ENCODE measurements at places on chromosomes 4 and X.
A peak's percentile ranks its signal among the peaks of the same experiment; 100 is the strongest.

- DNase-seq: no peak
Measured at GRCh38 chr4:127533028-127533700, 99.6 kb upstream of the INTU start.

- DNase-seq: no peak
Measured at GRCh38 chr4:7361280-7361895, 73.3 kb downstream of the PSAPL1 start.

DNA sequence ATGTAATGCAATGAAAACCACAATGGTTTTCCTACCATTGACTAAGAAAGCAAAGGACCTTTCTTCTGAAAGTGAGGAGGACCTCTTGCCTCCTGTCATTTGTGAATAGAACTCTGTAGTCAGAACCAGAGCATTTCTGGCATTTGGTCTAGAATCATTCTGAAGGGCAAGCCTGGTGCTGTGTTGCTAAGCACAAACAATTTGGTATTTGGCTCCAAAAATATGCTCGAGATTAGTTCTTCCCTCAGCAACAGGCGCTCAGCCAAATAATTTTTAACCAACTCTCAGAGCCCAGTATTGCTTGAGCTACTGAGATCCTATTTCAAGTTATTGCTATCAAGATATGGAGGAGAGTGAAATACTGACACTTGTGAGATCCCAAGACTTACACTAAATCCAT, 71.0 kb downstream of the SNCA start:
- no peak for DNase-seq

DNA sequence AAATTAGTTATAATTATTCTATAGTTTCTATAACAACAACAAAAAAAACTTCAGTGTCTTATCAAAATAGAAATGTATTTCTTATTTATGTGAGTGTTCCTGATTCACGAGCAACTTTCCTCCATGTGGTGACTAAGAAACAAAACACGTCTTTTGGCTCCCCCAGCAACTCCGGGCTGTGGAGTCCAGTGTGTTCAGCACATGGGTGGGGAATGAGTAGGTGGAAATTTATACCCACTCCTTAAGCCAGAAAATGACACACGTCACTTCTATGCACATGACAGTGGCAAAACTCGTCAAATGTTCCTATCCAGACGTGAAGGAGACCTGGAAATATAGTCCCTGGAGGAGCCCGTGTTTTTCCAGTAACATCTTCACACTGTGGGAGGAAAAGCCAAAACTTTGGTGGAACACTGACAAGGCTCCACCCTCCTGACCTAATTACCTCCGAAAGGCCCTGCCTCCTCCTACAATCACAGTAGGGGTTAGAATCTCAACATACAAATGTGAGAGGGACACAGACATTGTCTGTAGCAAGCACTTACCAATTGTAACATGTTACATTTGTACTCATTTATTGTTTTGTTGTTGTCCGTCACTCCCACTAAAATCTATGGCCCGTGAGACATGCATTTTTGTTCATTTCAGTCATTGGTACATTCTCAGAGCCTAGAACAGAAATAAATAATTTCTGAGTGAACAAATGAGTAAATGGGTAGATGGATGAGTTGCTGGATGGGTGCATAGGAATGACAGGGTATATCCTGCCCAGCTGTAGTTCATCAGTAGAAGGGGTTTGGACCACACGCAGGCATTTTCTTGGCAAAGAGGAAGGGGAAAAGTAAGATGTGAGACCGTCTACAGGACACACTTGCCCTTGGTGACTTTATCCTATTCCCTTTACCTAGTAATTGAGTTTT, 605.8 kb upstream of the TENM3 start:
- DNase-seq: no peak

- DNase-seq: no peak
Measured at GRCh38 chr4:184823014-184823413, 2.8 kb downstream of the ACSL1 start.

- no peak for DNase-seq
Measured at GRCh38 chr4:152591396-152591795, 55.5 kb upstream of the FBXW7 start.

DNA sequence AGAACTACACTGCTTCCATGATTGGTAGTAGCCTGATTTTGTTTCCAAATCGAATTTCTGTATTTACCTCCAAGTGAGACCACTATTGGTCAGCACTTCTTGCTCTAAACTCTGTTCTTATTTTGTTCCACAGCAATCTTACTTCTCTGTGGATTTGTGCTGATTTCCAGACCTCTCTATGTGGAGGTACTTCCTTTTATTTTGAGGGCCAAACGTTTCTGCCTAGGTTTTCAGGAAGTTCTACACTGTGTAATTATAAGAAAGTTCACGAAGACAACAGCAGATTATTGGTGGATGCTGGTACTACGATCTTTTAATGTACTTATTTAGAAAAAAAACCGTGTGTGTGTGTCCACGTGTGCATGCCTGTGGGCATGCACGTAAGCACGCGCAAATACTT, 46.7 kb downstream of the DTHD1 start:
- no peak for DNase-seq

GRCh38 chr4:112287258-112287989, 1.7 kb upstream of the TIFA start:
- DNase-seq: peak; percentile 47

DNA sequence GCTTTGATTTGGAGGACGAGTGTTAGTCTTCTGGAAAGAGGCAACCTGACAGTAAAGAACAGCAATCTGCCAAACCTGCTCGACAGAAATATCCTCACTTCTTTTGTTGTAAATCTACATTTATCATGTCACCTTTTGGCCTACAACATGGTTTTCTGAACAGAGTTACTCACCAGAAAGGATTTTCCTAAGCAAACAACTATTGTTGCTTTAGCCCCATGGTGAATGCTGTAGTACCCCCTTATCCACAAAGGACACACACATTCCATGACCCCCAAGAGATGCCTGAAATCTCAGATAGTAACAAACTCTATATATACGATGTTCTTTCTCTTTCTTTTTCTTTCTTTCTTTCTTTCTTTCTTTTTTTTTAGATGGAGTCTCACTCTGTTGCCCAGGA, 42.7 kb downstream of the TMEM150C start:
- no peak for DNase-seq

- DNase-seq: no peak
Measured at GRCh38 chr4:7410446-7410845, 24.3 kb downstream of the PSAPL1 start.

- DNase-seq: no peak
Measured at GRCh38 chr4:104677116-104677515, 182.4 kb upstream of the CXXC4 start.

GRCh38 chr4:151446208-151446607, 37.2 kb downstream of the FHIP1A start:
- DNase-seq: no peak

- DNase-seq: no peak
Measured at GRCh38 chrX:46918434-46918833, 6.2 kb downstream of the JADE3 start.

- no peak for DNase-seq
Measured at GRCh38 chrX:43566170-43566569, 89.9 kb upstream of the MAOA start.

Measured in CD4-positive, alpha-beta T cell treated with Interleukin-12 subunit alpha and Interleukin-12 subunit beta, for 1 hour (primary cell).